ENCODE measurements at places on chromosomes 6 and 20. TPM values are rescaled to one million over a fixed set of nuclear protein-coding genes. Genes with fewer than 3 reads are reported as not detected.

DNA sequence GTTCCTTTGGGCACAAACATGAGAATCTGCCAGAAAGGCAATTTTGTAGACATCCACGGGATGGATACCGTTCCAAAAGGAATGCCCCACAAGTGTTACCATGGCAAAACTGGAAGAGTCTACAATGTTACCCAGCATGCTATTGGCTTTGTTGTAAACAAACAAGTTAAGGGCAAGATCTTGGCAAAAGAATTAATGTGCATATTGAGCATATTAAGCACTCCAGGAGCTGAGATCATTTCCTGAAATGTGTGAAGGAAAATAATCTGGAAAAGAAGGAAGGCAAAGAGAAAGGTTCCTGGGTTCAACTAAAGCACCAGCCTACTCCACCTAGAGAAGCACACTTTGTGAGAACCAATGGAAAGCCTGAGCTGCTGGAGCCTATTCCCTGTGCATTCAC is 103.9 kb upstream of the ARG1 start:
- no peak for DNase-seq

DNA sequence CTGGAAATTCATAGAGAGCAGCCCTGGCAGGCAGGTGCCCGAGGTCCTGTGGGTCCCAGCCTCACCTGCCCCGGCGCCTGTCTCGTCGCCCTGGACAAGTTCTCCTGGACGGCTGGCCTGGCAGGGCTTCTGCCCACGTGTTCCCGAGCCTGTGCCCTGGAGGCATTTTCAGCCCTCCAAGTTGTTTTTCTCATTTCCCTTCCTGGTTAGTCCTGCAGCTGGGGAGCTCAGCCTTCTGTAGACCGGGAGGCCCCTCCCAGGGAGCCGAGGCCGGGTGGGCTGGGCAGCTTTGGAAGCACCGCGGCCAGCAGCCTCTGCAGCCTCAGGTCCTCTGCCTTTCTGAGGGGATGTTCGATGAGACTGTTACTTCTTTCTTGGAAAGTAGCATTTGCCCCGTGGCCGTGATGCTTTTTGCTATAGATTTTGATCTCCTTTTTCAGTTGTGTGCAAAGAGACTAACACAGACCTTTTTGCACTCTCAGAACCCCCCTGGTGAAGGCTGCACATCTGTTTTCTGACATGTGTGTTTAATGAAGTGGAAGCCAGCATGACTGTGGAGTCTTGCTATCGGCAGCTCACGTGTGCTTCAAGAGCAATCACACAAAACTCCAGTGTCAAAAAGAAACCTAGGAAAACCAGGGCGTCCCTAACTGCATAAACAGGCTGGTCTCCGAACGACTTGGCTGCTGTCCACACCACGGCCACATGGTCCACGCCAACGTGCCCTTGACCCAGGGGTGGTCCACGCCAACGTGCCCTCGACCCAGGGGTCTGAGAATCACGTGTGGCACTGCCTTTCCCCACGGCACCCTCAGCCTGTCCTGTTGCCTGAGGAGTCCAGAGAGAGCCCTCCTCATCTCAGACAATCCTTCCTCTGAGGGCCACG is 207.5 kb downstream of the SMOC2 start:
- DNase-seq: no peak

DNA sequence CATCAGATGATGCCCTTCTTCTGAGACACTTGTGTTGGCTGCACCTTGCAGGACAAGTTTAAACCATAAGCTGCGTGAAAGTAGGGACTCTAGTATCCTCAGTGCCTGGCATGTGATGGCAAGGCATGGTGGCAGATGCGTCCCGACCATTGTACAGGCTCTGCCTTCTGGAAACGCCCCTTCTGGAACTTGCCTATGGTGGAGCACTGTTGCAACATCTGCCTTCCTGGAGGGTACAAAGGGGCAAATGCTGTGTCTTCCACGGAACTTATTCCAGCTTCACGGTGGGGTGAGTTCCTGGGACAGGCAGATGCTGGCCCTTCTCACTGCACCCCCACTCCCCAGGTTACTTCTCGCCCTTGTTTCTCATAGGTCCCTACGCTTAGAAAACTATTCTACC is 232.8 kb downstream of the THBS2 start:
- DNase-seq: no peak

Gene GSS
- total RNA-seq: 69.5 TPM

Gene C6orf15
- total RNA-seq: not detected

Gene RIMS4
- 5.3 TPM for total RNA-seq

Gene TSBP1
- total RNA-seq: not detected

Gene HLA-DRB1
- total RNA-seq: 0.63 TPM

DNA sequence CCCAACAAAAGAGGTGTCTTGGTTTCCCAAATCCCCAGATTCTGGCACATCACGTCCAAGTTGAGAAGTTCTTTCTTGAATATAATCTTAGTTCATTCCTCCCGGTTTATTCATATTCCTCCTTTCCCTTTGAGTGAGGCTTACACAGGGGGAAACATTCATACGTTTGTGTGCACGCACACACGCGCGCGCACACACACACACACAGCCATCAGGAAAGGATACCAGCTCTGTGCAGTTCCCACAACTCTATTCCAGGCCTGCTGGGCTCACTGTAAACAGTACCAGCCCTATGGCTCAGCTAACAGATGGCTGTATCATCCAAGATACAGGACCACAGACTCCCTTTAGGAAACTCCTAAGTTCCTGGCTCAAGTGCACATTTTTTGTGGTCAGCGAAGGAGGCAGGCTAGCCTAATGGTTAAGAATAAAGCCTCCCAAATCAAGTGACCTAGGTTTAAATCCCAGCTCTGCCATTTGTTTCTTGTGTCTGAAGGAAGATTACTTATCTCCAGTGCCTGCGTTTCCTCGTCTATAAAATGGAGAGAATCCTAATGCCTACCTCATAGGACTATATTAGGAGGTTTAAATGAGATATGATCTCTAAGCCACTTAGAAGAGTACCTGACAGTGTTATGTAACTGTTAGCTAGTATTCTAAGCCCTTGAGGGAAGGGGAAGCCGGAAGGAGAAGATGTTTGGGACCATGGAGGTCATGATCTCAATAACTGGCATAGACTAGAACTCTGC is 3.7 kb upstream of the TAF8 start:
- no peak for DNase-seq

Gene ASIP
- not detected for total RNA-seq

DNA sequence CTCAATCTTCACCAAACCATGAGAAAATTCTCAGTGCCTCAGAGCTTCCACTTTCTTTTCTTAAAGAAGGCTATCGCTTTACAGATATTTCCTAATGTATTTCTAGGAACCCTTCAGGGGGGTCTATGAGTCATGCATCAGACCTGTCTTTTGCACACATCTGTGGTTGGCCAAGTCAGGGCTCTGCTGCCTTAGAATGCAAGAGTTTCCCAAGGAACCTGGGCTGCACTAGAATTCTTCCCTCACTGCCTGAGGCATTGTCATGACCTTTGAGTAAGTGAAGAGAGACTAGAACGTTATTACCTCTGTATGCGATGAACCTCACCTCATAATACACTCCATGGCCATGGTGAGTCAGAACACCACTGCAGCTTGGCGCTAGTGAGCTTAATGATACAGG is 365.0 kb upstream of the ID4 start:
- no peak for DNase-seq

DNA sequence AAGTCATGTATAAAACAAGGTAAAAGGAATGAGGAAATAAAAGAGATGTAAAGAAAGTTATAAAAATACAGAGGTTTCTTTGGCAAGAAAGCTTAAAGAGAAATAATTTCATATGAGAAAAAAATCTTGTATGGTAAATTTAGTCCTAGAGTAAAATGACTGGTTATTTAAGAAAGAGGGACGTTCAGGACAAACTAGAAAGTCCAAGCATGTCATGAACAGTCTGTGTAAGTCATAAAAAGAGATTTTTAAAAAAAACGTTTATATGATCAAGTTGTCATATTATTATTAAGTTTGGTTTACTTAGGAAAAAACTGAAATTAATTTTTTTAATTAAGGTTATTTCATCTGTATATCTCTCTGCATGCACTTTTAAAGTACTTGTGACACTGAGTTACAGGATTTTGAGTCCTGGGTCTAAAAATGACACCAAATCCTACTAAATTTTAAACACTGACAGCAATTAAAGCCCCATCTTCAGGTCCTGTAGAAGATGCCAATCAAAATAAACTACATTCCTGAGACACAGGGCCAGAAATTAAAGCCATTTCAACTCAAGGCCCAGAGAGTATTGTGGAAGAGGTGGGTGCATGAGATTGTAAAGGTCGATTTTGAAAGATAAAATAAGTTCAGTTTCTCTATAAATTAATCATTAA is 62.4 kb downstream of the AGPAT4 start:
- DNase-seq: no peak

DNA sequence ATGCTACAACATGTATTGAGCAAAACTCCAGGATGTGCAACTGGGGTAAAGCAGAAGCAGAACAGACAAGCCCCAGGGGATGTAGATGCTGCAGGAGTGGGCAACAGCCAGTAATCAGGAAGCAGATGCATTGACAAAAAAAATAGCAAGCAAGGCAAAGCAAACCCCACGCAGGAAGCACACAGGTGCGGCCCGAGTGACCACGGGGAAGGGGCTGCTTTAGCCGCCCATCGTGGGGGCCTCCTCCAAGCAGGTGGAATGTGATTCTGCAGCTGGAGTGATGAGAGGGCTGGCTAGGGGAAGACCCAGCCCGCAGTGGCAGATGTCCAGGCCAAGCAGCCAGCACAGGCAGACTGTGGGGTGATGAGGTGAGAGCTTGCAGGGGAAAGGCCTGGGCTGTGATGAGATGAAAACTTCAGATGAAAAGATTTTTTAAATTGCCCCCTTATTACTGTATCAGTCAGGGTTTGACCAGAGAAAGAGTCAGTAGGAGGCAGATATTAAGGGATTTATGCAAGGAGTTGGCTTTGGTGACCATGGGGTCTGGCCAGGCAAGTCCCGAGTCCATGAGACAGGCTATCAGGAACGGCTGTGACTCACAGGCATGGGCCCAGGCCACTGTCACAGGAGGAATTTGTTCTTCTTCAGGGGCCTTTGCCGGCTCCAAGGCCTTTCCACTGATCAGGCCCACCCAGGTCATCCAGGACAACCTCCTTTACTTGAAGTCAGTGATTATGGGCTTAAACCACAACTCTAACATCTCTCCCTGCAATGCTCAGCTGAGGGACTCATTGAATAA is 207.6 kb downstream of the ANKRD60 start:
- no peak for DNase-seq

GRCh38 chr20:38680500-38681306 is 43.6 kb upstream of the SLC32A1 start:
- peak; percentile 48 for DNase-seq

DNA sequence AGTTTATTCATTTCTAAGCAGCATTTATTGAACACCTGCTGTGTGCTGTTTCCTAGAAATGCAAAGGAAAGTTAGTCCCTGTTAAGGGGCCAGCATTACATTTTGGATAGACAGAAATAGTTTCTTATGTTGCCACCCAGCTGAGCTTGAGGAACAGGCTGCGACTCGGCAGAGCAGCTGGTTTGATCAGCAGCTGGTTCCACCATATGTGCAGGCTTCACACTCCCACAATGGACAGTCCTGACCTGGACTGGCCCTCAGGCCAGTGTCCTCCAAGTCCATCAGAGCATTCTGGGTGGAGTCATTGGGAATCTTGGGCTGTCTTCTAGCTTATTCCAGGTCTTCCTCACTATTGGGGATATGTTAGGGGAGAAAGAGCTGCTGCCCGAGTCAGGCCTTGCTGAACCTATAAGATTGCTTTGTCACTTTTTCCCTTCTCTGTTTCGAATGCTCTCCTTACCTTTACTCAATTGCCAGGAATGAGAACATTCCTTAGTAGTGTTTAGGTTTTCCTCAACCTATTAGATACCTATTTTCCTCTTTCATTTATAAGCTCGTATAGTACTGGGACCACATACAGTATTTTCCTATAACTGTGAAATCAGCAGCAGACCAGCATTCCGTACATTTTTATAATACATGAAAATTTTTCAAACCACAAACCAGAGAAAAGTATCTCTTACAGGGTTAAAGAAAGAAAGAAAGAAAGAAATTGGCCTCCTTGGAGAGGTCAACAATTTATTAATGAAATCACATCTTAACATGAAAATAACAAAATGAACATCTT is 203.0 kb downstream of the FARS2 start:
- no peak for DNase-seq

DNA sequence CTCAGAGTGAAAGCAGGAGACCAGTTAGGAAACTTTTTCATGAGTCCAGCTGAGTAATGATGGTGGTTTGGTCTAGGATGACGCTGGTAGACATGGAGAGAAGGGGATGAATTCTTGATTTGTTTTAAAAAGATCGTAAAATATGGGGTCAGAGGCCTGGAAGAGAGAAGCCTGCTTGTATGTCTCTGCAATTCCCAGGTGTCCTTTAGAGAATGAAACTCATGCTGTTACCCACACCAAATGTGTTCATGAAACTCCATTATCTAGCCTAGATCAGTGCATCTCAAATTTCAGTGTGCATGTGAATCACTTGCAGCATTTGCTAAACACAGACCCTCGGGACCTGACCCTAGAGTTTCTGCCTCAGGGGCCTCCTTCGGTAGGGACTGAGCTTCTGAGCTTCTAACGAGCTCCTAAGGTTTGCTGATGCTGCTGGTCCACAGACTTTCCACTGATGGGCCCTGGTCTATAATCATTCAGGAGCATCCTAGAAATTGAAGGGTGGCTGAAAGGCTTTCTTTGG is 302.0 kb upstream of the PLCB4 start:
- no peak for DNase-seq

Gene TCF21
- total RNA-seq: 3.7 TPM

DNA sequence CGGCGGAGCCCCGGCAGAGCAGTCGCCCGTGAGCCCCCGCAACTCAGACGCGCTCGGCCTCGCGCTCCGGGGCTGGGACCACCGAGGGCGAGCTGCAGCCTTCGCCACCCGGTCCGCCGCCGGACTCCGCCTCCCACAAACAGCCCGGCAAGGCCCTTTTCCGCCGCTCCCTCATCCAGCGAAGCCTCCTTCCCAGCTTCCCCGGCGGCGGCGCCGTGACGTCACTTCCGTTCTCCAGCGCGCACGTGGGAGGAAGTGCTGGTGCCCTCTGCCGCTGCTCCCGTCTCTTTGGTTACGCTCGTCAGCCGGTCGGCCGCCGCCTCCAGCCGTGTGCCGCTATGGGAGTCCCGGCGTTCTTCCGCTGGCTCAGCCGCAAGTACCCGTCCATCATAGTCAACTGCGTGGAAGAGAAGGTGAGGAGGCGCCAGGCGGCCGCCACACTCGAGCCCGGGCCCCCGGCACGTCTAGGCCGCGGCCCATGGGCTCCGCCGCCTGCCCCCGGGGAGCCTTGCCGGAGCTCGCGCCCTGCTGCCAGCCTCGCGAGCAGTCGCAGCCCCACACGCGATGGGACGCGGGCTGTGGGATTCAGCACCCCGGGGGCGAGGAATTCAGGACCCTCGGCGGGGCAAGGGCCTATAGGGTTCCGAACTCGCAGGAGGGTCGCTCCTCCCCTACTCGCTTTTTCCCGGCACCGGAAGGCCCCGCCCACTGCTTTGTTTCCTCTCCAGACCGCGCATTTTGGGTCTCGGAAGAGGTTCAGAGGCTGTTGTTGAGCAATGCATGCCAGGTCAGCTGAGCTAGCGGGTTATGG is at the start of gene XRN2:
Gene XRN2 (plus strand): TSS at position 271 of the 811 bp plus-strand sequence. CDS start 68 bp downstream, at position 339.
- peak; percentile 96 for DNase-seq
